Cardiac muscle cell (in vitro differentiated cells and primary cell): ENCODE measurements at places on chromosomes 7 and 10. TPM values are rescaled to one million over a fixed set of nuclear protein-coding genes. Genes with fewer than 3 reads are reported as not detected.

VPS37D gene
- polyA plus RNA-seq = 14.6 and 19.8 TPM in 2 replicates

ELAPOR2 gene
- 50.6 and 70.7 TPM in 2 replicates for polyA plus RNA-seq

FAM131B gene
- 0.14 and 0.26 TPM in 2 replicates for polyA plus RNA-seq

PDE6C gene
- polyA plus RNA-seq = 0.12 and 0.29 TPM in 2 replicates

GFRA1 gene
- polyA plus RNA-seq = 1.7 and 3.4 TPM in 2 replicates

PALD1 gene
- 5.7 and 14.3 TPM in 2 replicates for polyA plus RNA-seq

ADRA2A gene
- 0.54 TPM in 1 of 2 replicates, not detected in the other for polyA plus RNA-seq

PHYHIPL gene
- 0.81 and 1.1 TPM in 2 replicates for polyA plus RNA-seq

ACTR3C gene
- 2.2 and 2.4 TPM in 2 replicates for polyA plus RNA-seq

SPAM1 gene
- polyA plus RNA-seq = not detected in 2 replicates

PTF1A gene
- polyA plus RNA-seq = not detected in 2 replicates
